Urothelium cell line (cell line): ENCODE measurements at places on chromosomes 12 and 14.
A peak's percentile ranks its signal among the peaks of the same experiment; 100 is the strongest.

GRCh38 chr12:83954956-83955601 is 957.5 kb downstream of the SLC6A15 start:
- no peak for DNase-seq

DNA sequence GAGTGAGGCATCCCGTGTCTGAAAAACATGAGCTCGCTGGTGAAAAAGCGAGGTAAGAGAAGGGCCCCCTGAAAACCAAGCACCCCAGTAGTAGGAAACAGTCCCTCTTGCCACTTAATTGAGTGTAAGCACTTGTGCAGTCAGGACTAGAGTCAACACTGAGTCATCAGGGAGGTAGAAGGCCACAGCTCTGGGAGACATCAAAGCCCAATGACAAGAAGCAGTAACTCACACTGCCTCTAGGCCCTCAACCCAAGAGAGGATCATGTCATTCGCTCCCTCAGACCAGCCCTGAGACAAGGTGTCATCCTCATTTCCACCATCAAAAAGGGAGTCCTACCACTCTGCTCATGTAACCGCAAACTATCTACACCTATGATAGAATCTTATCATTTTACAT is 17.8 kb downstream of the POMT2 start:
- DNase-seq: peak; percentile 70

DNA sequence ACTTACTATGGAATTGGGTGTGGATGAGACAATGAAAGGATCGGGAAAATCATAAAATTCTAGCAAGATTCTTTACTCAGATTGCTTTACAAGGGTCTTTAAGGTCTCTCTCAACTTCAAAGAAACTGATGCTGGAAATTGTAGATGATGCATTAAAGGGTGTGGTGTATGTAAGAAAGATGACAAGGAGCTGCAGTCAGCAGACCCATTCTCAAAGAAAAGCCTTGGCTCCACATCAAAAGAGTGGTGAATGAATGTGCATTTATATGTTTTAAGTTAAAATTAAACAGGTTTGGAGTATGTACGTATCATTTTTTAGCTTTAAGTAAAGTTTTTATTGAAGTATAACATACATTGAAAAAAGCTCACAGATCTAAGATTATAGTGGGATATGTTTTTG is 194.5 kb downstream of the C12orf75 start:
- DNase-seq: no peak

DNA sequence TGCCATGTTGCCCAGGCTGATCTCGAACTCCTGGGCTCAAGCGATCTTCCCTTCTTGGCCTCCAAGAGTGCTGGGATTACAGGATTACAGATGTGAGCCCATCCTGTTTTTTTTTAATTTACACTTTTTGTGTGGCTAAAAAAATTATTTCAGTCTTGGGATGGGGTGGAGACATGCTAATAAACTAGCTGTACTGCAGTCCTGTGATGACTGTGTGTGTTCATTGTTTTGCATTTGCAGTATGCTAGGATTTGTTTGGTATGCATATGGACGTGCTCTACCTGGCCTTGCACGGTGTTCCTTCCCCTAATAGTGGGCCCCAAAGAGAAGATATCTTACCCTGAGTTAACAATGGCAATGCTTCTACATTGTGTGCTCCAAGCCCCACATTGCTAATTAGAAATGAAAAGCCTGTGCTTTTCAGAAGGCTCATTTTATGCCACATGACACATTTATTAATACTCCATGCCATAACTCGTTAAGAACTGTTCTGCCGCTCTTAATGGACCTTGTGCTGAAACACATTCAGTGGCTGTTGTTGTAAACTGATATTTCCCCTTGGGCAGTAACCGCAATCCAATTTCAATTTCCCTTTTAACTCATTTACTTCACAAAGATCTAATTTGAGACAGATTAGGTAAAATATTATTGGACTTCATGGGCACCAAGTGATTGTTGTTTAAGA is 86.4 kb downstream of the SCN8A start:
- DNase-seq: no peak

DNA sequence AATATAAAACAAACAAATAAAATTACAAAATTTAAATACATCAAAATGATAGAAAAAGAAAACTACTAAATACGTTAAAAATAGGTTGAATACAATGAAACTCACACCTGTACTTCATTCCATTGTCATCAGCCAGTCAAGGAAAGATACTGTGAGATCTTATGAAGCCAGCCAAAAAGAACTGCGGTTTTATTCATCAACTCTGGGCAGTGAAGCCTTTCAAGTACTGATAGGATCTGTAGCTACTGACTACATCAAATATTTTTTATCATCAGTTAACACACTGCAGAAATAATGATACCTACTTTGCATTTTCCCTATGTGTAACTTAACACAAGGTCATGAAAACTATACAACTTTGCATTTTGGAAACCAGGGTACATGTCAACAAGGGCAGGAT is 46.3 kb upstream of the FAR2 start:
- DNase-seq: no peak

- no peak for DNase-seq
Observed at GRCh38 chr14:36226164-36226563, 49.6 kb upstream of the PTCSC3 start.

DNA sequence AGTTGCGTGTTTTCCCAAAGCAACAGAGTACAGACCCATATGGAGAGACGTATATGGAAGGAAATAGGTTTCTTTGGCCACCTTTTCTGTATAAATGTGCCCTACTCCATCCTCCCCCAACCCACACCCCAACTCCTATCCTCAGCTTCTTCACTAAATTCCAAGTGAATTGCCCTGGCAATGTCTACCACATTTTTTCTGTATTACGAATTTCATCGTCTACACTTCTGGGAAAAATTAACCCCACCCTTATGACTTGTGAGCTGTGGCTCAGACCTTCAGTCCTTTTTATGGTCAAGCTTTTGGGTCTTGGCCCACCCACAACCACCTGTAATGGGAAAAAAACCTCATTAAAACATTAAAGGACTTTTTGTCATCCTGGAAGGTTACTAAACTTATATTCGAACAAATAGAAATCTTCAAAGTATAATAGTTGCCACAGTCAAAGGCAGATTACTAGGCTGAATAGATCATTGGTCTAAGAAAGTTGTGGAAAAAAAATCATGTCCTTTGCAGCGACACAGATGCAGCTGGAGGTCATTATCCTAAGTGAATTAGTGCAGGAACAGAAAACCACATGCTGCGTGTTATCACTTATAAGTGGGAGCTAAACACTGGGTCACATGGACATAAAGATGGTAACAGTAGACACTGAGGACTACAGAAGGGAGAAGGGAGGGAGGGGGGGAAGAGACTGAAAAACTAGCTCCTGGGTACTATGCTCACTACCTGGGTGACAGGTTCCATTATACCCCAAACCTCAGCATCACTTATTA is 15.7 kb upstream of the NFKBIA start:
- DNase-seq: peak; percentile 39

DNA sequence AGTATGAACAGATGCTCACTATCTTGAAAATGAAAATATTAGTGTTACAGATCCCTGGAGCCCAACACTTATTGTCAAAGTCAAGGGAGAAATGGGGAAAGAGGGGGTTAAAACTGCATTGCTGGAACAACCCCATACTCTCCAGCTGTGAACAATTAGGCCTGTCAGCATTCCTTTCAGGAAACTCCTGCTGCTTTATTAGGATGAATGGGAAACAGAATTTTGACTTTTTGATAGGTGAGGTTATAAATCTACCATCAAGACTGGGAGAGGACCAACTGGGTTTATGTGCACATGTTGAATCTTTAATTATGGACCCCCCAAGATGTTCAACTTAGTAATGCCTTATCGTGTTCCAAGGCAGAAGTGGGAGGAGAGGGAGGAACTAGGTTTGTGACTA is 85.0 kb downstream of the TMTC1 start:
- no peak for DNase-seq

GRCh38 chr12:75558287-75558686 is 46.9 kb upstream of the KRR1 start:
- no peak for DNase-seq

DNA sequence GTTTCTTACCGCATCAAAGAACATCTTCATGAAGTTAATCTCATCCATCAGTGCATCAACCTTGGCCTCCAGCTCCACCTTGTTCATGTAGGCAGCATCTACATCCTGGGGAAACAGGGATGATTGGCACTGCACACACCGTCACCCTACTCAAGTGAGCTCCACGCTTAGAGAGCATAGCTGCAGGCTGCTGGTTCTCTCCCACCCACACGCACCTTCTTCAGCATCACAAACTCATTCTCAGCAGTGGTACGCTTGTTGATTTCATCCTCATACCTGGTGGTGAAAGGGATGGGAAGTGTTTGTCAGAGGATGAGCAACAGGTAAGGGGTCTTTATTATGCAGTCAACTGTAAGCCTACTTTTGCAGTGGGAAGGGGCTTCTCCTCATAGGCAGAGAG is 2.3 kb downstream of the KRT5 start:
- DNase-seq: no peak

GRCh38 chr14:85413836-85414526 is 116.0 kb upstream of the FLRT2 start:
- no peak for DNase-seq

GRCh38 chr12:21526721-21527345 is 737 bp downstream of the SPX start:
- DNase-seq: no peak

DNA sequence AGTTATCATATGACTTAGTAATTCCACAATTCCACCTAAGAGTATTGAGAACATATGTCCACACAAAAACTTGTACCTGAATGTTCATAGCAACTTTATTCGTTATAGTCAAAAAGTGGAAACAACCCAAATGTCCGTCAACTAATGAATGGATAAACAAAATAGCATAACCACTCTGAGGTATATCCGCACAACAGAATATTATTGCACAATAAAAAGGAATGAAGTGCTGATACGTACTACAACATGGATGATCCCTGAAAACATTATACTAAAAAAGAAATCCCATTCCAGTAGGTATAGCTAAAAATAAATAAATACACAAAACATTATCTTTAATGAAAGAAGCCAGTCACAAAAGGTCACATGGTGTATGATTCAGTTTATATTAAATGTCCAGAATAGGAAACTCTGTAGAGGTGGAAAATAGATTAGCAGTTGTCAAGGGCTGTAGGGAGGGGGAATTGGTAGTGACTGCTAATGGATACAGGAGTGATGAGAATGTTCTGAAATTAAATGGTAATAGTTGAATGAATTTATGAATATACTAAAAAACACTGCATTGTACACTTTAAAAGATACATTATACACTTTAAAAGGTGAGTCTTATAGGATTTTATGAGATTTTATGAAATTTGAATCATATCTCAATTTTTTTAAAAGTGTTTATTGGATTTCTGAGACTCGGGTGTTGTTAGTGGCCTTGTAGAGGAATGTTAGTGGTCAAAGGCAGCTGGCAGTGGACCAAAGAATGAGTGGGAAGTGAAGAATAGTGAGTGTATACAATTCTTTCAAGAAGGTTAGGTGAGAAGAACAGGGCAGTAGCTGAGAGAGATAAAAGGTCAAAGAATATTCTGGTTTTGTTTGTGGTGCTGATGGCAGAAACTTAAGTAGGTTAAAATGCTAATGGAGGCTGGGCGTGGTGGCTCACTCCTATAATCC is 36.3 kb upstream of the BAZ1A start:
- peak; percentile 39 for DNase-seq

- no peak for DNase-seq
Observed at GRCh38 chr12:118463677-118464076, 87.3 kb downstream of the SUDS3 start.

DNA sequence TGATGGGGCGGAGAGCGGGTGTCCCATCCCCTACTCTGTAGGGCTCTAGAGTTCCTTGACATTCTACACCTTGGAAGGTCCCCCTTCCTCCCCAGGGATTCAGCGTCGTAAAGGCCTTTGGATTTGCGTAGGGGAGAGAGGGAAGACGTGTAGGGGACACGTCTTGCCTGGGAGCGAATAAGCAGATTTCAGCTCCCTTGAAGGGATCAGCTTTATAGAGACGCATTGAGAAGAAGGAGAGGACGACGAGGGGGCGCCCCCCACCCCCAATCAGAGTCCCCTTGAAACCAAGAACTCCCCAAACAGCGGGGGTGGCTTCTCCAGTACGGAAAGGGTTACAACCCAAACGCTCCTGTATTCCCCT is 324 bp downstream of the CALCOCO1 start:
- no peak for DNase-seq

GRCh38 chr14:90213099-90213748 is 43.1 kb upstream of the PSMC1 start:
- no peak for DNase-seq

- no peak for DNase-seq
Observed at GRCh38 chr14:102403028-102403427, 40.3 kb downstream of the TECPR2 start.

GRCh38 chr14:98290596-98290995 is 981.4 kb downstream of the BCL11B start:
- DNase-seq: no peak

DNA sequence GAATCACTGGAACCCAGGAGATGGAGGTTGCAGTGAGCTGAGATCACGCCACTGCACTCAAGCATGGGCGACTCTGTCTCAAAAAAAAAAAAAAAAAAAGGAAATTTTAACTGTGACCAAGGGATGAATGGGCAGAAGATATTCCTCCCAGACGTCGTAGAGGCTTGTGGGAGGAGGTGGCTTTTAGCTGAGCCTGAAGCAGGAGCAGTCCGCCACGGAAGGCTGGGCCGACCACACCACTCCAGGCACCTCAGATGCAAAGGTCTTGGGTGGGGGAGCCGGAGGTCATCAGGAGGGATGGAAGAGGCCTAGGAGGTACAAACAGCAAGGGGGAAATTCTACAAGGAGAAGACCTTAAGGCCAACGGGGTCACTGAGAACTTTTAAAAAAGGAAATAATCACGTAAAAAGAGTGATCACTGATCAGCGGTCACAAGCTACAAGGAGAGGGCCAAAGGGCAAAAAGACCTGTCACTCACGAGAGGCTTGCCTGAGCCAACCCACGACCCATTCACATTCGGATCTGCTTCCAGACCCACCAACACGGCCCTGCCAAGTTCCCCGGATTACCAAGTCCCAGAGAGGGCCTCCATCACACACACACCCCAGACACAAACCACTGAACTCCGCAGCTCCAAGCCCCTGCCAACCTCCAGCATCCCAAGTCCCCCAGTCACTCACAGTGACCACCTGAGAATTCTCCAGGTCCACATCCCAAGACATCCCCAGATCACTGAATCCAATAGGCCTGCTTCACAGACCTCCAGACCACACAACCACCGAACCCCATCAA is 3.5 kb downstream of the ZNF605 start:
- no peak for DNase-seq

DNA sequence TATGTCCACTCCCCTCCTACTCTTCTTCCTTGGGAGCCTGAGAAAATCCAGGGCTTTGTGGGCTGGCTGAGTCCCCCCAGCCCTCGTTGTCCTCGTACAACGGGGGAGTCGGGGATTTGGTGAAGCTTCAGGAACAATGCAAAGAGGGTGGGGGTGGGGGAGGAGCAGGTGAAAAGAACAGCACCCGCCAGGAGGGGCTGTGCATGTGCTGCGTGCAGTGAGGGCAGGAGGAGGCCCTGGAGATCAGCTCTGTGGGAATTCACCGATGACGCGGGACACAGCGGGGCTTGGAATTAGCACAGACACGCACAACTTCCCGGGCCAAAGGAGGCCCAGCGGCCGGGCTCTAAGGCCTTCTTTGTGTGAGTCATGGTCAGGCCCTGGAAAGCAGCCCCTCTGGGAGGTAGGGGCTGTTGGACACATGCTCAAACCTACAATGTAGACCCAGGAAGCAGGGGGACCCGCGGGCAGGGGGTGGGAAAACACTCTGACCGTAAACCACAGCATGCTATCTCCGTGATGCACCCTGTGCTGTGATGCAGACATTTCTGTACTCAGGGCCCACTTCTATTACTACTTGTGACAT is 32.8 kb downstream of the RBM19 start:
- DNase-seq: no peak
